ENCODE measurements at places on chromosomes 13 and 19.

- no peak for DNase-seq
Measured at GRCh38 chr13:98315466-98315865, 138.4 kb upstream of the RNF113B start.

GRCh38 chr19:34351382-34351826, 13.6 kb upstream of the GPI start:
- no peak for DNase-seq

DNA sequence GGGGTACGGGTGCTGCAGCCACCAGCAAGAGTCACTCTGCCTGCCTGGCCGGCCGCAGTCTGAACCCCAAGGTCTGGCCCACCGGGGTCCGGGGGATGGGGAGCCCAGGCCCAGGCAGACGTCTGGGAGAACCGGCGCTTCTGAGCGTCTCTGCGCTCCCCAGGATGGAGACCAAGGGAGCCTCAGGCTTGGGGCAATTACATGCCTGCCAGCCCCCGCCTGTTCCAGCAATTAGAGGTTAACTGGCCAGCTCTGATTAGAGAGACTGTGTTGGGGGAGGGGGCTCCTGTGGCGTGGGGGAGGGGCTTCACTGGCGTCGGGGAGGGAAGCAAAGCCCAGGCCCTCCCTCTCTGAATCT, 11.9 kb downstream of the MEIS3 start:
- DNase-seq, result no peak

- peak; percentile 66 for DNase-seq
Measured at GRCh38 chr13:76828316-76828741, 57.9 kb downstream of the KCTD12 start.

- no peak for DNase-seq
Measured at GRCh38 chr13:104686484-104686883, 1620.3 kb upstream of the SLC10A2 start.

DNA sequence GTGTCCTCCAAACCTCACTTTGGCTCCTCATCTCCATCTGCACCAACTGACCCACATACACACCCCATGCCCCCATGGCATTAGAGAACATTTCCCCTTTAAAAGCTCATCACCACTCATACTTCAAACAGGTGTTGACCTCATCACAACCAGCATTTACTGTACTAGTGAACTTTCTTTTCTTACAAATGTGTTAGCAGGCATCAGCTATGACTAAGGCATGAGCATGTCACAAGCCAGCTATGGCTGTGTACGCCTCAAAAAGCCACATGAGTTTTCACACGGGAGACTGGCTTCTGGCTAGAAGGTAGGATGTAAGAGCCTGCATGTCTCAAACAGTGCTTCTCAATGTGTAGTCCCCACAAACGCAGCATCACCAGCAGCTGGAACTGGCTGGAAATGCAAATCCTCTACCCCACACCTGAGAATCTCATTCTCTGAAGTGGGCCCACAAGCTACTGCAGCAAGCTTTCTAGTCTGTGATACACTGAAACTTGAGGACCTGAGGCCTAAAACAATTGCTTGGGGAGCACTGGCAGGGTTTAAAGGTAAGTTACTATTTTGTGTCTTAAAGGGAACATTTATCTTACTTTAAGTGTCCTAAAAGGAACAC, 66.8 kb downstream of the TUBGCP3 start:
- DNase-seq, result no peak

- DNase-seq, result peak; percentile 22
Measured at GRCh38 chr13:37129866-37130265, 24.4 kb upstream of the CSNK1A1L start.

DNA sequence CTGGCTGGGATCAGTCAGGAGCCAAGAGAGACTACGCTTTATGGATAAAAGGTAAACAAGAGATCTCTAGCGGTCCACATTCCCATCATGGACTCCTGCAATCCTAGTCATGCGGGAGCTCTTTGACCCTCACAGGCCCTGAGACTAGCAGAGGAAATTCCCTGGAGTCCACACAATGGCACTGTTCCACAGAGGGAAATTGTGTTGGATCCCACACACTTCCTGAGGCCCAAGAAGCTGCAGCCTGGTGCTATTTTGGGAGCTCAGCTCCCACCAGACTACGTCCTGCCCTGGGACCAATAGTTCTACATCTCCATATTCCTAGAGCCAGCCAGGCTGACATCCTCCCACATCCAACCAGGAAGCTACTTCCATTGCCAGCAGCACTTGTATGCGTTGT, 2358.4 kb downstream of the PCDH9 start:
- DNase-seq, result no peak

DNA sequence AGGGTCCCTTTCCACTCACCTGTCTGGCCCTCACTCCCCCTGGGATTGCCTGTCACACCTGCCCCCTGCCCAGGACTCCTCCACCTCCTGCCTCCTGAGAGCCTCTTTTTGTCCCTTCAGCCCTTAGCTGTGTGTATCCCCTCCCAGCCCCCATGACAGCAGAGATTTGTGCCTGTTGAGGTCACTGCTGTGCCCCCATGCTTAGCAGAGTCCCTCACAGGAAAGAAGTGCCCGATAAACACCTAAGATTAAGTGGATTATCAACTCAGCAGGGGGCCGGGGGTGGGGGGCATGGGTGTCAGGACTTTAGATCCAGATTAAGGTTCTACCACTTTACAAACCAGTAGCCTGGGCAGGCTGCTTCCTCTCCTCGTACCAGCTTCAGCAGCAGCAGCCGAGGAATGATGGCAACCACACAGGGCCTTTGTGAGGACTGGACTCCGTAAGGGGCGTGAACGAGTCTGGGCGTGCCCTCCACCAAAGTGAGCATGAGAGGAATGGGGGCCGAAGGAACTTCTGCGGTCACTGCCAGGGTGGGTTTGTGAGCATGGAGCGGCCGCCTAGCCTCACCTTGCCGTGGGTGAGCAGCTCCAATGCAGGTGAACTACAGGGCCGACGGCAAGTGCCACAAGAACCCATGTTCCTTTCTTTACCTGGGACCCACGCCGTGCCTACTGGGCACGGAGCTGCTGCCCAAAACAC, 36.1 kb downstream of the ZNF787 start:
- no peak for DNase-seq

DNA sequence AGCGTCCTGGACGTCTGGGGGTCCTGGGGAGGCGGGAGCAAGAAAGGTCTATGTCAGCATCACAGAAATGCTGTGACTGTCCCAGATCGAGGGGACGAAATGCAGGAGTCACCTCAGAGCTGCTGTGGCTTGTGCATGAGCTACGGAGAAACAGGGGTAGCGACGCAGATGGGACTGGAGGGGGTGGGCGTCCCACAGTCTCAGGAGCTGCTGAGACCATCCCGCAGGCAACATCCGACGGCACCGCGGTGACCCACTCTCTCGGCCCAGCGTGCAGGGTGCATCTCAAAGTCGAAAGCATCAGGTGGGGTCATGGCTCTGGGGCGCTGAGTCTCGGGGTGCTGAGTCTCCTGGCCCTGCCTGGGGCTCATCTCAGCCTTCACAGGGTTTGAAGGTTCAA, 37.4 kb upstream of the C13orf46 start:
- no peak for DNase-seq

GRCh38 chr13:45615501-45616101, at the start of gene ERICH6B:
TSS of gene ERICH6B (minus strand) at chr13:45615739. CDS start at chr13:45597005, 18,734 bp downstream.
- DNase-seq, result peak; percentile 96
